ENCODE measurements at places on chromosomes 3 and 15.

- no peak for DNase-seq
These were observed 167.6 kb upstream of the CADPS start for GRCh38 chr3:63042833-63043232.

DNA sequence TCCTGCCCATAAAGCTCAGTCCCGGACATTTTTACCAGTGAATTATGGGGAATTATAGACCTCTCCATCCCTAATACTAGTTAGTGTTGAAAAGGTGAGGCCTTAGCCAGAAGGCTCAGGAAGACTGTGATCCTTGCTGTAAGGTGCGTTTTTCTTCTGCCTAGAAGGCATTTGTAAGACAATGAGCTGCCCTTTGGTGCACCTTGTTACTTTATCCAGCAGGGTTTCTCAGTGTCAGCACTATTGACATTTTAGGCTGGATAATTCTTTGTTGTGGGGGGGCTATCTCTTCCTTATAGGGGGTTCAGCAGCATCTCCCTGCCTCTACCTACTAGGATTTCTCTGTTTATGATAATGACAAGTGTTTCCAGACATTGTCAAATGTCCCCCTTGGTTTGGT lies 108.1 kb upstream of the ABHD17C start:
- DNase-seq = no peak

- peak; percentile 4 for DNase-seq
These were observed 83.1 kb downstream of the SST start for GRCh38 chr3:187587076-187587475.

DNA sequence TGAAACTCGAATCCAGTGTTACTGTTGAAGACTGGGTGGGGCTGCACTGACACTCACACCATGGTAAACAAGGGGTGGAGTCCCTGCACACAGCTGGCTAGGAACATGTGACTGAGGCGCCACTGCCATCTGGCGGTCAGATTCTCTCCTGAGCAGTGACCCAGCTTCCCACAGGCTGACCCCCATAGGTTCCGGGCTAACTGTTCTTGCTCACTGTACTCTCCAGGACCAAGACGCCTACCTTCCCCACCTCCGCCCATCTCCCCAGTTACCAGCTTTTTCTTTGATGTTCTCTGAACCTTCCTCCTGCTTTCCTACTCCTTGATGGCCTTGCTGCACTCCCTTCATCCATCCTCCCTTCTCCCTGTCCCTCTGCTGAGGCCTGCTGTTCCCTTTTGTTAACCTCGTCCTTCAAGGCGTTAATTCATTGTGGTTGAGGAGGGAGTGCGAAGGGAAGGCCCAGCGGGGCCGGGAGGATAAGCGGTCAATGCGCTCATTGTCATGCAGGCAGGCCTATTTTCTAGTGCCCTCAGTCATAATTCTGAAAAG lies 115.2 kb downstream of the ATP8B4 start:
- peak; percentile 42 for DNase-seq

GRCh38 chr3:37071921-37072320 lies 78.6 kb downstream of the MLH1 start:
- DNase-seq = no peak

GRCh38 chr3:195868336-195868865 lies 40.0 kb downstream of the TNK2 start:
- no peak for DNase-seq

DNA sequence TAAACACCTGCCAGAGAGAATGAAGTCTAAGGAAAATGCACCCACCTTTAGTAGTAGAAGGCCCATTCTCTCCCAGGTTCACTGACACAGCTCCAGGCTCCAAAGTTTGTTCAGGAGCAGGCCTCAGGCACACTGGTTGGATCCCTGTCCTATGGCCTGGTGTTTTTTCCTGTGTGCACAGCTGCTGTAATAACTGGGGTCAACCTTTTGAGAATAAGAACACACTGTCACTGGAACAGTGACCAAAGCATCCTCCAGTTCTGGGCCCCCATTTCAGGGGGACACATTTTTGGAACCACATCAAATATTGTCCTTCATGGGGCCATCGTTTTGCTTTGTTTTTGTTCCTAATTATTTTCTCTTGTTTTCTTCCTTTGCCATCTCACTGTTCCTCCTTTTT lies 95.8 kb downstream of the ARNT2 start:
- DNase-seq = no peak

All from inflammatory macrophage treated with lipopolysaccharide for 4 hours (primary cell).